ENCODE measurements at places on chromosomes 6 and 20.

- DNase-seq: no peak
Observed at GRCh38 chr20:1950836-1951235, 43.0 kb downstream of the PDYN start.

- DNase-seq: no peak
Observed at GRCh38 chr6:123564361-123564760, 72.4 kb downstream of the TRDN start.

DNA sequence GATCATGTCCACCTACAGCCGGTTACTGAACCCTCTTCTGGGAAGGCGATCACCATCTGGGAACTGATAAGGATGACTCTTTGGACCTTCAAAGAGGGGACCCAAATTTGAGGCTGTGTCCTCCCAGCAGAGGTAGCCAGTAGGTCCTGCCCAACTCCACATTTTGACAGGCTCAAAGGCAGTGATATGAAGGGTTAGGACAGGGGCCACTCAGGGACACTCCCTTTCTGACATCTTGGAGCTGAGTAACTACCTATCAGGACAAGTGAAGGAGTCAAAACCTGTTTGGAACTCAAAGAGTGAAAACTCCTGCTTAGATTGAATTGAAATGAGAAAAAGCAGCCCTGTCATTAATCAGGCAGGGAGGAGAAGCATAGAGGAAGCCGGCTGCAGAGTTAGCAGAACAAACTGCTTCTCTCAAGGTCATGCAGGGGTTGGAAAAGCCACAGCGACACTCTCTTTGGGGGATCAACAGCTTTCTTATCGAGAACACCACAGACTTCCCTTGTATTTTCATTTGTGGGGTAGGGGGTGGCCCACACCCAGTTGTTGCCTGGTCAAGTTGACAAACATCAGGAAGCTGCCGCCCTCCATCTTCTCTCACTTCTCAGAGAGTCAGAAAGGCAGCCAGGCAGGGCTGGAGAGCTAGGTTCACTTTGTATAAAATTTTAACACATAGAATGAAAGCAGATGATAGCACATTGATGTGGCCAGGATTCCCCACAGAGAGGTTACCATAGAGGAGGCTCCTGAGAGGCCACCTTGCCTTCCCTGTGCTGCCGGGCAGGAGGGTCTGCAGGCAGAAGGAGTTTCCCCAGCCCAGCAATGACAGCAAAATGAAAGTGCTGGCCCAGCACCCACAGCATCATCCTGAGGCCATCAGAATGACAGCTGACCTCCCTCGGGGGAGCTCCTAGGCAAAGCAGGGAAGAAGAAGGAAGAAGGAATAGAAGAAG, 47.6 kb downstream of the AGPAT4 start:
- no peak for DNase-seq

GRCh38 chr6:166446146-166446545, 63.4 kb upstream of the MPC1 start:
- DNase-seq: no peak

DNA sequence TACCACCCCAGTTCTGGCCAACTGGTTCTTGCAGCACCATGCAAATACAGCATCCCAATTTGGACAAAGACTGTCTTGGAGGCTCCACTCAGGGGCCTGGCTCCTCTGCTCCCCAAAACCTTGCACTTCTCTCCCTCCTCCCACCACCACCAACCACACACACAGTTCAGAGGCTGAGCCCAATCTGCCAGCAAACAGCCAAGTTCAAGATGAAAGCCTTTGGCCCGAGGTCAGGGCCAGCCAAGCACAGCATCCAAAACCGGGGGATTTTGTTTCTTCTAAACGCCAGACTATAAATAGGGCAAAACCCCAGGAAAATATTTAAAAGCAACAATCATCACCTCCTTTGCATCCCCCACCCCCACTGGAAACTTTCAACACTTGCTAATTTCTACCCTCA, 5.7 kb downstream of the KCNK5 start:
- DNase-seq: no peak

DNA sequence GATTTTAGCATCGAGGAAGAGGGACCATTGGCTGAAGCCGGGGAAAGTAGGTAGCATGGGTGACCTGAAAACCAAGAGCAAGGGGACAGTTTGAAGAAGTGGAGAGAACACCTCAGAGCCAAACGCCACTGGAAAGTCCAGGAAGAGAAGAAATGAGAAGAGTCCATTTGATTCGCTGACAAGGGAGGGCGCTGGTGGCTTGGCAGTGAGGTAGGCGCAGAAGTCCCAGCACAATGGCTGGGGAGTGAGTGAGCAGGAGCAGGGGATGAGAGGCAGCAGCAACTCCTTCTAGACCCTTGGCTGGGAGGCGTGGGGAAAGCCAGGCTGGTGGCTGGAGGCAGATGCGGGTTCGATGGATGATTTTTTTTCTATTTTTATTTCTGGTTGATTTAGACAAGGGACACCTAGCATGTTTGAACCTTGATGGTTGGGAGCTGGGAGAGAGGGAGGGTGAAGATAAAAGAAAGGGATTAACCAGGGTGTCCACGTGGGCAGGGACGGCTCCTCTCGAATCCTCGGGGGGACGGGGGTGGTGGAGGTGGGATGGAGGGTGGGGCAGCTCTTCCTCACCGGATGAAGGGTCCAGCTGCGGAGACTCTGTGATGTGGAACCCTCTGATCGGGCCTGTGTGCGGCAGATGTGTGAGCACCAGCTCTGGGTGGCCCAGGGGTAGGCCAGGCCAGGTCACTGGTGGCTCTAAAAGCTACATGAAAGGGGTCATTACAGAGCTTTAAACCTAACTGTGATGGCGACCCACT, 164.2 kb downstream of the NFATC2 start:
- DNase-seq: no peak

- DNase-seq: no peak
Observed at GRCh38 chr6:169171016-169171415, 82.6 kb downstream of the THBS2 start.

DNA sequence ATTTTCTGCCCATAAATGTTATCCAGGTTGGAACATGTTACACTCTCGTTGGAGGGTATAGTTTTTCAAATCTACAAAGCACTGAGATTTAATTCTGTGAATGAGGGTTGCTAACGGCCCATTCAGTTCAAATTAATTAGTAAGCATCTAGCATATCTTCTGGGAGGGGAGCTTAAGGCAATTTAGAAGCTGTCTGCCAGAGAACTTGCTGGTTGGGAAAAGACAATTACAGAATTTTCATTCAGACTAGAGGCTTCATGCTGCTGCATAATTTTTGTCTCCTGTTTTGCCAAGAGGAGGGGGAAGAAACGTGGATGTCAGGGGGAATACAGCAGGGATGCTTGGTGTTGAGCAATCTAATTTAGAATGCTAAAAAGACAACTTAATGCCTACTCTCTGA, 268.3 kb upstream of the FAM83B start:
- no peak for DNase-seq
